Posterior cingulate gyrus (tissue), 11 donors: ENCODE measurements at places on chromosomes 2 and 18.

- DNase-seq, result no peak
These were observed 33.2 kb downstream of the ZNF516 start for GRCh38 chr18:76461692-76462325.

DNA sequence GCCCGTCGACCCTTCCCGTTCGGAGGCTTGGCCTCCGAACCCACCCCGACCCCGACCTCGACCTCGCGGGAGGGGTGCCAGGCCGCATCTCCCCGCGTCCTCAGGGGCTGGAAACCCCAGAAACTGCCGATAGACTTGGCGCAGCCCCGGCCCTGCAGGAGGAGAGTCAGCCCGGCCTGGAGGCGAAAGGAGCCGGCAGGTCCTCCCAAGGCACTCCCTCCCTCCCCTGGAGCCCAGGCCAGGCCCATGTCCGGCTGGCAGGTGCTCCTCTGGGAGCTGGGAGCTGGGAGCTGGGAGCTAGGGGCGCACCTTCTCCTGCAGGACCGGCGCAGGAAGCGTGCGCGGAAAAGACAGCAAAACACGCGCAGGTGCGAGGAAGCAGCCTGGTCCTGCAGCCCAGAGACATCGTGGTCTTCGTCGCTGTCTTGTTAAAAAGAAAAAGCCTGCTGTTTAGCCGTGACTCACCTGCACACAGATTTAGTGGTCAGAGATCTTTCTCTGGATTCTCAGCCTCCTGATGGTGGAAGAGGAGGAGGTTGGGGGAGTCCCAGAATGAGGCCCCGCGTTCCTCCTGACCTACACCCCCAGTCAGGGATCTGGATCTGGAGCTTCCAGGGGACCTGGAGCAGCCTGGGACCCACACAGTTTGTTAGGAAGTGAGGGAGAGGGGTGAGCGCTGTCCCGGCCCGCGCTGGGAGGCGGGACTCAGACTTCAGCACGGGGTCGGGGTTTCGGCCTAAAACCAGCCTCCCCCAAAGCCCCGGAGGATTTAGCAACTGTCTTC lies 660 bp upstream of the MBP start:
- DNase-seq, result no peak

DNA sequence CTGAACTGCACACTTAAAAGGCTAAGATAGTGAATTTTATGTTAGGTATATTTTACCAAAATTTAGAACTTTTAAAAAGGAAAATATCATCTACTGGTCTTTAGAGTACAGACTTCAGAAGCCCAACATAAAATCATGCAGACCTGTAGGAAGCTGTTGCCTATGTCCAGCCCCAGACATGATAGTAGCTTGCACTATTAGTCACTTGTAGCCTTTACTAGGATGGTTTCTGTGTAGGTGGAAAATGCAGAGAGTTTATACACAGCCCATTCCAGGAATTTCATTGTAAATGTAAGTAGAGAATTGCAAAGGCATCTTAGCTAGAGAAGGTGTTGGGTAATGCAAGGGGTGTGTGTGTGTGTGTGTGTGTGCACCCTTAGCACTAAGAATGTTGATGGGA lies 640.2 kb downstream of the RNF144A start:
- no peak for DNase-seq

DNA sequence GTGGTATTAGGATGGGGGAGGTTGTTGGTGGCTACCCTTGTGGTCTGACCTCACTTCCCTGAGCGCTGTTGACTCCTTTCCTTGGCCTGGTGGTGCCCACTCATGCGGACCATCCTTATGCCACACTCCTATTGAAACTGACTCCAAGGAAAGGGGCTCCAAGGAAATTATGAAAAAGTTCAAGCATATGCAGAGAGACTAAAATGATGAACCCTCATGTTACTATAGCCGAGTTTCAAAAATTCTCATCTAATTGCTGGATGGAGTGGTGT lies 96.2 kb upstream of the STPG4 start:
- DNase-seq, result no peak

- DNase-seq, result no peak
These were observed 44.7 kb downstream of the WIPF1 start for GRCh38 chr2:174552880-174553279.

DNA sequence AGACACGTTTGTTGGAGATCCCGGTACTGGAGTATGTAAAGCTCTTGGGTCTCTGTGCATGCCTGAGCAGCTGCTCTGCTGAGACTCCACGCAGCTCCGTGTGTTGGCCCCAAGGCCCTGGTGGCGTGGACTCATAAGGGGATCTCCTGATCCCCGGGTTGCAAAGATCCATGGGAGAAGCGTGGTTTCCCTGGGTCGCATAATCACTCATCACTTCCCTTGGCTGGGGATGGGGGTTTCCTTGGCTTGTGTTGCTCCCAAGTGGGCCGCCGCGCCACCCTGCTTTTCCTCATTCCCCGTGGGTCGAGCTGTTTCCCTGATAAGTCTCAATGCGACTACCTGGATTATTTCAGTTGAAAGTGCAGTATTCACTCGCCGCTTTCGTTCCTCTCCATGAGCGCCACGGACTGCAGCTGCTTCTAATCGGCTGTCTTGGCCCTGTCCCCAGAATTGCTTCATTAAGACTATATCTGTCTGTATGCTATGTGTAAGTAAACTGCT lies 76.0 kb downstream of the EPC2 start:
- DNase-seq, result no peak

DNA sequence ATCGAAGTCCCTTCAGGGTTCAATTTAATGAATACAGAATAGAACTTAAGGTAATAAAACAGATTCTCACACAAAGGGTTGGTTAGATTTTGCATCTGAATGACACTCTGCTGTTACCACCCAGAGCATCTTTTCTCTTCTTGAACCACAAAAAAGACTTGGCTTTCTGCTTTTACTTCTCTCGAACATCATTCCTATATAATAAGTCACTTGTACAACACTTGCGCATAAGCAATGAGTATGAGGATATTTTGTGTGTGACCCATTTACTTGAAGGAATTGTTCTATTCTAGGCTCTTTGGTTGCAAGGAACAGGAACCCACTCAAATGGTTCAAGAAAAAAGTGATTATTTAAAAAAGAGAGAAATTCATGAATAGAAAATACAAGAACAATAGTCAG lies 126.2 kb downstream of the NUP35 start:
- no peak for DNase-seq
